ENCODE measurements at places on chromosomes 16 and 17.

- no peak for DNase-seq
Measured at GRCh38 chr17:40777971-40778370, 4.4 kb downstream of the KRT27 start.

DNA sequence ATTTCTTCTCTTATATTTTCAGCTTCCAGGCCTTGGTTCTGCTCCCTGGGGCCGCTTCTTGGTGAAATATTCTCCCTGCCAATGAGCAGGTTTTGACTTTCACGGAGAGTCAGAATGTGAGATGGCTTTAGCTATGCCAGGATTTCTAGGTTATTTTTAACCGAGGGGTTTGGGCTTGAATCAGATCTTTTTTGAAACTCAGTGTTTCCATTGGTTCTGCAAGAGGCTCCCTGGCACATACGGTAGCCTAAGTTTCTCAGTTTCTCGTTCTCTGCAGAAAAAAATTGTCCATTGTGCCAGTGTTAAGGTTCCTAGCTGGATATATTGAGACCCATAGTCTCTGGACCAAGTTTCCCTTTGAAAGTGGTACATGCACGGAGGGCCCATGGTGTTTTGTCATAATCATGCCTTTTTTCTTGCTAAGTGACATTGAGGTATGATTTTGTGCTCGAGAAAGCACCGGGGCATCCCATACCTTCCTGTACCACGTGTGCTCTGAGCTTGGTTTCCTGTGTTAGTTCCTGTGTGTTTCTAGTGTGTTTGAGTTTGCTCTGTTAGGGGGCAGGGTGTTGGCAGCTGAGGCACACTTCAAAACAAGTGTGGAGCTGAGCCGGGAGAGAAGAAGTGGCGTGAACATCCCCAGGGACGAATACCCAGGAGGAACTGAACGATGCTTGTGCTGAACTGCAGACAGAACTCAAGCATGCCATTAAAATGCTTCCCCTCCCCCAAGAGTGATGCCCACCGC, 127.2 kb downstream of the HS3ST3B1 start:
- peak; percentile 27 for DNase-seq

DNA sequence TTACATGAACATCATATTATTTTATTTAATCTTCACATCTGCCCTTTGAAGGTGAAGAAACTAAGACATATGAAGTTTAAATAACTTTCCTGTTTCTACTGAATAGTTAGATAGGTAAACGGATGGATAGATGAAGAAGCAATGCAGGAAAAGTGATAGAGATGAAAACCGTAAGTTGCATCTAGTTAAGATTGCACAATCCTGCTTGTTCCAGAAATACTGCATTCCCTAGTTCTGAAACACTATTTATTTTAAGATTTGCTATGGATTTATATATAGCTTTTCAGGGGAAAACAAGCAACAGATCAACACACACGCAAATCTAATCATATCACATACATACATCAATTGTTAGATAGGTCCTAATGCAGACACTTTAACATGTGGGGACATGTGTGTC, 512.7 kb upstream of the C16orf82 start:
- DNase-seq, result no peak

GRCh38 chr17:79513820-79514535, 96.9 kb downstream of the RBFOX3 start:
- no peak for DNase-seq

DNA sequence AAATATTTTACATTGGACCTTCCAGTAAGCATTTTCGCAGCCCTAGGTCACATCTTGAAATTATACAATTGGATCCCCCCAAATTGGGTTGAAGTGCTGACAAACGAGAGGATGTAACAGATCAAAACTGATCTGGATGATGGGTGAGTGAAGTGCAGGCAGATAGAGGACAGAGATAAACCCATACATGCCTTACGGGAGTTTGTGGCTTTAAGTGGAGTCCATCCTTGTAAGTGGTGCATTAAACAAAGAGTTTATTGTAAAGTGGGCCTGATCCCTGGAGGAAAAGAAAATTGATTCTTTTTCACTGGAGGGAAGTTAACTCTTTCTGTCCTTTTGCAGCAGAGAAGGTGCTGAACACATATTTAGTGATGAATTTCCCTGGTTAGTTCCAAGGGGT, 39.0 kb upstream of the KCNJ2 start:
- DNase-seq, result no peak

- no peak for DNase-seq
Measured at GRCh38 chr16:70653406-70653805, 7.0 kb downstream of the IL34 start.

DNA sequence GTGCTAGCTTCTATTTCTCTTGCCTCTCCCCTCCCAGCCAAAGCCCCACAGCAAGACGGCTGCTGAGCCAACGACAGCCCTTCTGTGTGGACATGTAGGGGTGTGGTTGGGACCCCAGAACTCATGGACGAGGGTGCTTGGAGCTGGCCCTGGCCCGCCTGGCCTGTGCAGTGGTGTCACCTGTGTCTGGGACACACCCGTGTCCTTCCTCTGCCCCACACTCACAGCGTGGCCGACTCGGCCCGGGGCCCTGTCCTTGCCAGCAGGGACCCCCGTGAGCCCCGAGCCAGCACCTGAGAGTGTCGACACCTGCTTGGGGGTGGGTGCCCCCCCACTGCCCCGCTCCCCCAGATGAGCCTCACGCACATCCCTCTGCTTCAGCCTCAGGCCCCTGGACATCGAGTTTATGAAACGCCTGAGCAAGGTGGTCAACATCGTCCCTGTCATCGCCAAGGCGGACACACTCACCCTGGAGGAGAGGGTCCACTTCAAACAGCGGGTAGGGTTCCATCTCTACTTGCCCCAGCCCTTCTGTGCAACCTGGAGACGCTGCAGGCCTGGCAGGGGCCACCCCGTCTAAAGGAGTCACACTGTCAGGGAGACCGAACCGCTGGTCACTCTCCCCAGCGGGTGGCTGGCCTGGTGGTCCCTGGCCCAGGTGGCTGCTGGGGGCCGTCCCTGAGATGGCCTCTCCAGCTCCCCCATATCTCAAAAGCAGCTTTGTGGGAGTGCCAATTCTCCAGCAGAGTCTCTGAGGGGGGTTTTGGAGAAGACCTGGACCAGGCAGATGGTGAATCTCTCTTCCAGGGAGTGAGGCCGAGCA, 349.8 kb downstream of the SEC14L1 start:
- DNase-seq, result no peak

DNA sequence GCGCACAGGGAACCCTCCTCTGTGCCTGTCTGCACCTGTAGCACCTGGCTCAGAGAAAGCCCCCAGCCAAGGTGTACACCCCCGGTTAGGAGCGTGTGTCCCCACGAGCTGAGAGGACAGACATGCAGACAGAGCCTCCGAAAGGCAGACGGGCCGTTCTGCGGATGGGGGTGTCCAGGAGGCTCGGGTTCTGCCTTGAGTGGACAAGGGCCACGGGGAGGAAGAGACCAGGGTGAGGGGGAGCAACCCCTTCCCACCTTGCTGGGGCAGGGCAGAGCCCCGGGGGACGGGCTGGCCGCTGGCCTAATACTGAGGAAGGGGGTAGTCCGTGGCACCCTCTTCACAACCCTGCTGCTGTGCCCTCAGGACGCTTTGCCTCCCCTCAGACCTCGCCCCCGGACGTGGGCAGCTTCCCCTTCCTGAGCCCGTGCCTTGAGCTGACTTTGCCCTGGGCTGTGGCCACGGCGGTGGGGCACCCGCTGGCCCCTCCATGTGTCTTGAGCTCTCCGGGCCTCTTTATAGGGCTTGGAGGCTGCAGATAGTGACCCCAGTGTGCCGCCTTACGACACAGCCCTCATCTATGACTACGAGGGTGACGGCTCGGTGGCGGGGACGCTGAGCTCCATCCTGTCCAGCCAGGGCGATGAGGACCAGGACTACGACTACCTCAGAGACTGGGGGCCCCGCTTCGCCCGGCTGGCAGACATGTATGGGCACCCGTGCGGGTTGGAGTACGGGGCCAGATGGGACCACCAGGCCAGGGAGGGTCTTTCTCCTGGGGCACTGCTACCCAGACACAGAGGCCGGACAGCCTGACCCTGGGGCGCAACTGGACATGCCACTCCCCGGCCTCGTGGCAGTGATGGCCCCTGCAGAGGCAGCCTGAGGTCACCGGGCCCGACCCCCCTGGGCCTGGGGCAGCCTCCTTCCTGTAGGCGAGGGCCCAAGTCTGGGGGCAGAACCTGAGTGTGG, 5.7 kb downstream of the SLC22A31 start:
- no peak for DNase-seq

GRCh38 chr17:17502741-17503565, 6.8 kb upstream of the RASD1 start:
- no peak for DNase-seq

GRCh38 chr17:7336240-7337175, at the start of gene ACAP1:
TSS of gene ACAP1 (plus strand) at chr17:7336529. CDS start at chr17:7336735, 206 bp downstream.
- peak; percentile 82 for DNase-seq

GRCh38 chr17:74543406-74543805, 2.5 kb downstream of the CD300C start:
- DNase-seq, result no peak

DNA sequence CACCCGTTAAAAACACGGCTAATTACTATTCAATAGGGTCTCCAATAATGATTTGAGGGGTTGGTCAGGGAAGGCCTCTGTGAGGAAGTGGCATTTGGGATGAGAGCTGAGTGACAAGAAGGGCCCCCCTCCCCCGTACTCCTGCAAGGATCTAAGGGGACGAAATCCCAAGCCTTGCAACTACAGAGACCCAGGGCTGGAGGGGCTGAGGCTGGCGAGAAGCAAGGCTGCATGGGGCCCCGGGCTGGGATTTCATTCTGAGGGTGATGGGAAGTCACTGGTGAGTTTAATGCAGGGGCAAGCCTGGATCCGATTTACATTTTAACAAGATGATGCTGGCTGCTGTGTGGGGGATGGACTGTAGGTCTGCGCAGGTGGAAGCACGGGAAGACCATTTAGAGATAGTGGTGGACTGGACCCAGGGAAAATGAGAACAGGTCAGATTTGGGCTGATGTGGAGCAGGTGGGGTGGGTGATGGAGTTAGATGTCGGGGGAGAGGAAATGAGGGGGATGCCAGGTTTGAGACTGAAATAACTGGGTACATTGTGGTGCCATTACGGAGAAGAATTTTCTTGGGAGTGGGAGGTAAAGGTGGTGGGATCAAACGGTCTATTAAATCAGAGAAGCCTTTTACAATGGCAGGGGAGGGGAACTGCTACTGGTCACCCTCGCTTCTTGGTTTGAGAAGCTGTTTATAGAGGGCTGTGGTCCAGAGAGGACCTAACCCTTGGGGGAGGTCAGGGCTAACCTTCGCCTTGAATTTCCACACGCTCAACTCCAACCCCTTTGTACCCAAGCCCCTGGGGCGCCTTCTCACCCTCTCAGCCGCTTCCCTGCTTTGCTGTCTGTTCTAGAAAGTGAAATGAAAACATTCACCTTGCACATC, 932 bp upstream of the MYBBP1A start:
- DNase-seq, result no peak

GRCh38 chr17:15112846-15113617, 152.1 kb downstream of the PMP22 start:
- DNase-seq, result no peak

DNA sequence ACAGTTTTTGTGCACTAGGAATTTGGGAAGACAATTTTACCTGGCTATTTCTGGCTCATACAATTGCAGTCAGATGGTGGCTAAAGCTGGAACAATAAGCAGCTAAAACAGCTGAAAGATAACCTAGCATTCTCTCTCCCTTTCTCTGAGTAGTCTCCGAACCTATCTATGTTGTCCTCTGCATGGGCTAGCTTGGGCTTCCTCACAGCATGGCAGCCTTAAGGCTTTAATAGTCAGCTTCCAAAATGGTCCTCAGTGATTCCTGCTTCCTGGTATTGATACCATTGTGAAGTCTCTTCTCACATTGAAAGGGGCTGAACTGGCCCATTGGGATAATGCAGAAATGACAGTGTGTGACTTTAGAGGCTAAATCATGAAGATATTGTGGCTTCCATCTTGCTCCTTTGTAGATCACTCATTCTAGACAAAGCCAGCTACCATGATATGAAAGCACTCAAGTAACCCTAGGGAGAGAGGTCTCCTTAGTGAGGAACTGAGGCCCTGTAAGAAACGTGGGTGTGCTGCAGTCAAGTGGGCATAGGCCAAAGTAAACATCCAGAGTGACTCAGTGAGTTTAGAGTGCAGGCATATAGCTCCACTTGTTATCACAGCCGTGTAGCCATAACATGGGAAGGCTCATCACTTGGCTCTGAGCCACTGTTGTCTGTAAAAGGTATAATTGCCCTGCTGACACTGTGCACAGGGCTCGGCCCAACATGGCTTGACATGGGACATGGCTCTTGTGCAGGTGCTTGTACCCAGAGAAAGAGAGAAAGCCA, 5.5 kb upstream of the VKORC1 start:
- no peak for DNase-seq

DNA sequence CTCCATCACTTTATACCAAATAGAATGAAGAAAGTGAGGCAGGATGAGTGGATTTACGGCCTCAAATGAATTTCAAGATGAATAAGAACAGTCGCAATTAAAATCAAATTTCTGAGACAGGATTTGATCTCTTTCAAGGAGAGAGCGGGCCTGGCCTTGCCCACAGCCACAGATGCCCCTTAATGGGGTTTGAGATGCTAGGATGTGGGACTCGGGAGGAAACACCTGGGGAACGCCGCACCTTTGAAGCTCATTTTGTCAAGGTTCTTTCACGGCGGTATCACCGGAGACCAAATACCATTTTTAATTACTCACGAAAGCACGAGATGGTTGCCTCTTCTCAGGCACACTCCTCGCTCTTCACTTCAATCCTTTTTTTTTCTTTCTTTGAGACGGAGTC, 178.1 kb upstream of the SDK2 start:
- DNase-seq, result no peak

DNA sequence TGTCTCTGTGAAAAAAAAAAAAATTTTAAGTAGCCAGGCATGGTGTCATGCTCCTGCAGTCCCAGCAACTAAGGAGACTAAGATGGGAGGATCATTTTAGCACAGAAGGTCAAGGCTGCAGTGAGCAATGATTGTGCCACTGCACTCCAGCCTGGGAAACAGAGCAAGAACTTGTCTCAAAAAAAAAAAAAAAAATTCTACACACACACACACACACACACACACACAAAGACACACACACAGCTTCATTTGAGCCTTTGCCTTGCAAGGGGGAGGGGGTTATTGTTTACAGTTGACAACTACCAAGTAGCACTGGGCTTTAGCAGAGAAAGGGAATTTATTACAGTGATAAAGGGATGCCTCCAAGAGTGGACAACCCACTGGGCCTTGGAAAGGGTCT, 4.9 kb upstream of the POLR3E start:
- no peak for DNase-seq

- no peak for DNase-seq
Measured at GRCh38 chr16:4755687-4756086, 11.3 kb downstream of the ZNF500 start.

- DNase-seq, result no peak
Measured at GRCh38 chr17:83014940-83015910, 64.2 kb upstream of the METRNL start.

DNA sequence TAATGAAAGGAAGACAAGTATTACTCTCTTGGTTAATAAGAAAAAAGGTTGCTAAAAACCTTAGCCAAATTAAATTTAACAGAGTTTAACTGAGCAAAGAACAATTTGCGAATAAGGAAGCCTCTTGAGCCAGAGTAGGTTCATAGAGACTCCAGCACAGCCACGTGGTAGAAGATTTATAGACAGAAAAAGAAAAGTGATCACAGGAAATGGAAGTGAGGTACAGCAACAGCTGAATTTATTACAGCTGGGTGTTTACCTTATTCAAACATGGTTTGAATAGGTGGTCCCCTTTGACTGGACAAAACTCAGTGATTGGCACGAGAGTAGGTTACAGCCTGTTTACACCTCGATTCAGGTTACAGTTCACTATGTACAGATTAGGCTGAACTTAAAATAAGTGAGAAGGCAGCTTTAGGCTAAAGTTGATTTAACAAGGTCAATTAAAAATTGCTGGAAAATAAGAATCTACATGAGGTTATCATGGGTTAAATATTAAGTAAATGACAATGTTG, 3.3 kb upstream of the CCL15 start:
- DNase-seq, result no peak

Data from activated T-helper 1 cell treated with Interleukin-2 at 50 U/mL for 16 hours (primary cell).